ENCODE measurements at places on chromosomes 12 and 14.

- no peak for DNase-seq
Observed at GRCh38 chr12:108120863-108121165, 8.3 kb upstream of the WSCD2 start.

DNA sequence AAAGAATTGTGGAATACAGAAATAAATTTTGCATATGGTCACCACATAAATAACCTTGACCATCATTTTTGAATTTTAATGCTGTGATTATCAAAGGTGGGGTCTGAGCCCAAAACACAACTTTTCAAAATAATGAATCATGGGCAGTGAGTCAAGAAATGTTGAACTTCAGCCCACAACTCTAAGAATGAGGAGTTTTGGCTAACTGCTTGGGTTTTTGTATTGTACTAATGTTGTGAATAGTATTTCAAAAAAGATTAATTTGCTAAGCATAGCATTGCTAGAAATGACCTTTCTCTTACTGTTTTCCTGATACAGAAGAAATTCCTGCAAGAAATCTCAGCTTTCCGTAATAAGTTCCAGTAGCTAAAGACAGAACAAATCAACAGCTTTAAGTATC, 24.4 kb upstream of the YARS2 start:
- no peak for DNase-seq

- peak; percentile 63 for DNase-seq
Observed at GRCh38 chr12:53746592-53747092, 5.1 kb downstream of the CISTR start.

DNA sequence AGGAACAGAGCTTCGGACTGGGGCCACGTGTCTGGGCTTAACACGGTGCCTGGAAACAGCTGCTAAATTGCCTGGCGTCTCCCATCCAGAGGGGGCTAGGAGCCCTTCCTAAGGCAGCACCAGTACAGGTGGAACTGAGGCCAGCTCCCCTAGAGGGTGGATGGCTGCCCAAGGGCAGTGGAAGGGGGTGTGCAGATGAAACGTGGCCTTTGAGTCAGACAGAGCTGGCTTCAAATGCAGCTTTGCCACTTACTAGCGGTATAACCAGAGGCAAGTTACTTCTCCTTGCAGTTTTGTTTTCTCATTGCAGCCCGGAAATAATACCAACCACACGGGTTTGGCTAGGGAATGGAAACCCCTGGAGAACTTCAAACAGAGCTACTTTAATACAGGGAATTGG, 59.3 kb upstream of the SLC24A4 start:
- no peak for DNase-seq

DNA sequence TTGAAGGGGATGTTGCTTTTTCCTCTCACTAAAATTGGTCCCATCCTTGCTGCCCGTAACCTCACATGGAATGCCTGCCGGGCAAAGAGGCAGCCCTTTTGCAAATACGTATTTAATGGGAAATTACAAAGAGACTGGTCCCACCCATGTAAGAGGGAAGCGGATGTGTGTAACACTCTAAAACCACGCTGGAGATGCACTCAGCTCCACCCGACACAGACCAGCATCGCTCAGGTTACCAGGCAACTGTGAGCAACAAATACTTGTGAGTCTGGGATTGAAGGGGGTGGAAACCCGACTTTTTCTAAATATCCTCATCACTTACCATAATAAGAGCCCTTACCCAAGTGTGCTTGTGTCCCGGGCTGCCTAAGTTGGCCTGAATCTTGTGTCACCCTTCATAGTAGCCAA, 47.7 kb downstream of the ELK3 start:
- no peak for DNase-seq

DNA sequence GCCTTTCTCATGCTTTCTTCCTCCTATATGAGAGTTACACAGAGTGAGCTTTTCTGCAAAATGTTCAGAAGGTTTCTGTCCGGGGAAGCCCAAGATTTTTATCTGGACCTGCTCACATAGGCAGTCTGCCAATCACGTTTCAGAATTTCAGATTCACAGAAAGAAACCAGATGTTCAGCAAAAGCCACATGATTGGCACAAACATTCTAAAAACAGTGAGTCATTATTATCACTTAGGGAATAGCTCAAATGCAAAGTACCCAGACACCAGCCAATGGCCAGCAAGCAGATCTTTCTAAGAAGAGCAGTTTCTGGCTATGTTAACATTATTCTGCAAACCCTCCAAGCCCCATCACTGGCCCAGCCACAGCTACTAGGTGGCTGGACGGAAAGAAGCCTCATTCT, 1558.5 kb upstream of the TMEM132C start:
- DNase-seq = no peak

GRCh38 chr14:36022765-36023410, 153.6 kb downstream of the PTCSC3 start:
- DNase-seq = no peak

GRCh38 chr12:46609273-46609623, 216.5 kb downstream of the SLC38A4 start:
- DNase-seq = no peak

DNA sequence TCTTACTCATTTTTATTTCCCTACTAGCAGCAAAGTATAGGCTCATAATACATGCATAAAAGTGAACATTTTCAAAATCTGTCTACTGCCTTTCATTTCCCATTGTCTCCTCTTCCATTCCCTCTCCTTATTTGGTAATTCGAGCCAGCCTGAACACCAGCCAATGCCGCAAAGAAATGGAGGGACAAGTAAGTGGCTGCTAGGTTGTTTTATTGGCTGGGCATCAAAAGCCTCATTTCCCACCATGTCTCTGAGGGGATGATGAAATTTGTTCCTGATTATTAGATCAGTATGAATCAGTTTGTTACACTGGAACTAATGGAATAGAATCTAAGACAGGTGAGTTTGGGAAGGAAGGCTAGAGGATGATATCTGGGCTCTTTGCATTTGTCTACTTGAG, 143.5 kb downstream of the KCNA5 start:
- no peak for DNase-seq
